CD4-positive, alpha-beta T cell treated with Interferon alpha-2 for 1 hour (primary cell): ENCODE measurements at places on chromosomes 7 and 10.

- DNase-seq: no peak
Observed at GRCh38 chr7:93861325-93861949, 29.1 kb downstream of the TFPI2 start.

GRCh38 chr7:7639421-7639820, 1.1 kb upstream of the UMAD1 start:
- DNase-seq: no peak

DNA sequence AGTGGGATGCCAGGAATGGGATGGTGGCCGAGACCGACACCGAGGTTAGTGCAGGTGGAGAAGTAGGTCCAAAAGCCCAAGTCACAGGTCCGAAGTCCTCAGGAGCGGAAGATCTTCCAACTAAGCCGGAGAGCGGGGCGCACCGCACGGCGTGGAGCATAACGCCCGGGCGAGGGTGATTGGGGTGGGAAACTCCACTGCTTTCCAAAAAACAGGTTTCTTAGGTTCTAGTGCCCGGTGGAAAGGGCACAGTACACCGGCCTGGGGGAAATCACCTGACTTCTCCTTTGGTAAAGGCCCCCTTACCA, 11.4 kb upstream of the SPAG6 start:
- no peak for DNase-seq

- no peak for DNase-seq
Observed at GRCh38 chr7:44496385-44496784, 5.9 kb upstream of the NUDCD3 start.

- no peak for DNase-seq
Observed at GRCh38 chr7:94133460-94133859, 129.3 kb upstream of the BET1 start.

- no peak for DNase-seq
Observed at GRCh38 chr7:128827971-128828711, 2.1 kb upstream of the FLNC start.

DNA sequence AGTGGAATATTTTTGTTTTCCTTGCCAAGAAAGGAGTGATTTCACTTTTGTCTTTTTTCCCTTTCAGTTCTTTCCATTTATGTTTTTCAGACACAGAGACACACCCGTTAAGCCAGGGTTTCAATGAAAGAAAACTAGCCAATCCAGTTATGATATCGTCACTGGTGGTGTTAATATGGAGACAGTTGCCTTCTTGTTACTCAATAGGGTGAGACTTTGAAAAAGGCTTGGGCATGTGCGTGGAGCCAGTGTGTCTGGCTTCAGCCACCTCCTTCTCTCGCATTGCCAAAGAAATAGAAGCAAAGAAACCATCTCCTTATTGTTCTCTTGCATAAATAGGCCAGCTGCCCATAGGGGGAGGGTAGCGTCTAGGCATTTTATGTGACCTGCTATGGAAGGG, 84.1 kb upstream of the DLX6 start:
- no peak for DNase-seq

DNA sequence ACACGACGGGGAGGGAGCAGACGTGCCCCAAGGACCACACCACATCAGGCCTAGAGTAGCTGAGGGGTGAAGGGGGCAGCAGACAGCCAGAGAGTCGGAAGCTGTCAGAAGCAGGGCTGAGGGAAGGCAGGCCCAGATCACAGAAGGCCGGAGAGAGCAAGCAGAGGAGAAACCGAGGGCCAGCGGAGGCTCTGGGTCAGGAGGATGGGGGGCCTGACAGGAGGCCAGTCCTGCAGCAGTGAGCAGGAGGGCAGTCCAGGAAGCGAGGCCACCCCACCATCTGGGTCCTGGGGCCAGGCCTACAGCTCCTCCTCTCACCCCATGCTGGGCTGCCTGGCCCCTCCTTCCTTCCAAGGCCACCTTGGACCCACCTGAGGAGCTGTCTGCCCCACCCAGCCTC, 20.3 kb downstream of the SLIT1 start:
- no peak for DNase-seq

- no peak for DNase-seq
Observed at GRCh38 chr10:76337641-76338040, 906.2 kb downstream of the LRMDA start.

- peak; percentile 89 for DNase-seq
Observed at GRCh38 chr7:129054438-129055293, at the start of gene TNPO3. Gene TNPO3, minus strand, starts transcription at chr7:129055111. Its CDS starts 341 bp downstream, at chr7:129054770.
